ENCODE measurements at places on chromosomes 16 and 17. TPM values are rescaled to one million over a fixed set of nuclear protein-coding genes. Genes with fewer than 3 reads are reported as not detected.

PPY gene
- total RNA-seq = not detected

GDPD3 gene
- 4.8 TPM for total RNA-seq

SLC16A11 gene
- total RNA-seq = 2.5 TPM

CDT1 gene
- total RNA-seq = 4.4 TPM

NUFIP2 gene
- total RNA-seq = 67.0 TPM

CLEC18B gene
- 1.3 TPM for total RNA-seq

SLC46A1 gene
- 17.8 TPM for total RNA-seq

ODAD4 gene
- total RNA-seq = 2.0 TPM

DYNLL2 gene
- 33.1 TPM for total RNA-seq

MFAP4 gene
- 137 TPM for total RNA-seq

PROCA1 gene
- total RNA-seq = 3.6 TPM

ABCC6 gene
- 3.4 TPM for total RNA-seq

EIF5A gene
- total RNA-seq = 146 TPM

SULT1A2 gene
- total RNA-seq = 0.50 TPM

CLEC3A gene
- not detected for total RNA-seq

RAB34 gene
- 111 TPM for total RNA-seq
